NCI-H1092 treated with DMSO at 0.1 percent for 48 hours (cell line): ENCODE measurements at places on chromosomes 3 and 15.
A peak's percentile ranks its signal among the peaks of the same experiment; 100 is the strongest.

DNA sequence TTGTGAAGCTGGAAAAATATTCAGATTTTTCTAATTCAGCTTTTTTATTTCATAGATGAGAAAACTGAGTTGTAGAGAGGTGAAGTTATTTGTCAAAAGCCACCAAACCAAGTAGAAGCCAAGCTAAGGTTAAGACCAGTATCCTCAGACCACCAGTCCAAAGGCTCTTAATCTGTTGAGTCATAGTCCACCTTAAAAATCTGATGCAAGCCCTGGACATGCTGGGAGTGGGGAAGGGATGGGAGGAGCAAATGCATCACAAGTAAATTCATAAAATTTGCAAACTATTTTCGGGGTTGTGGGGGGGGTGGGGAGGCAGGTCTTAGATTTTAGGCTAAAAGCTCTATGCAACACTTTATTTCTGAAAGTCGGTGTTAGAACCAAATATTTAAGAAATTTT, 307.7 kb upstream of the SEMA6D start:
- no peak for DNase-seq

GRCh38 chr3:132416161-132416560, 1.1 kb upstream of the DNAJC13 start:
- no peak for DNase-seq

DNA sequence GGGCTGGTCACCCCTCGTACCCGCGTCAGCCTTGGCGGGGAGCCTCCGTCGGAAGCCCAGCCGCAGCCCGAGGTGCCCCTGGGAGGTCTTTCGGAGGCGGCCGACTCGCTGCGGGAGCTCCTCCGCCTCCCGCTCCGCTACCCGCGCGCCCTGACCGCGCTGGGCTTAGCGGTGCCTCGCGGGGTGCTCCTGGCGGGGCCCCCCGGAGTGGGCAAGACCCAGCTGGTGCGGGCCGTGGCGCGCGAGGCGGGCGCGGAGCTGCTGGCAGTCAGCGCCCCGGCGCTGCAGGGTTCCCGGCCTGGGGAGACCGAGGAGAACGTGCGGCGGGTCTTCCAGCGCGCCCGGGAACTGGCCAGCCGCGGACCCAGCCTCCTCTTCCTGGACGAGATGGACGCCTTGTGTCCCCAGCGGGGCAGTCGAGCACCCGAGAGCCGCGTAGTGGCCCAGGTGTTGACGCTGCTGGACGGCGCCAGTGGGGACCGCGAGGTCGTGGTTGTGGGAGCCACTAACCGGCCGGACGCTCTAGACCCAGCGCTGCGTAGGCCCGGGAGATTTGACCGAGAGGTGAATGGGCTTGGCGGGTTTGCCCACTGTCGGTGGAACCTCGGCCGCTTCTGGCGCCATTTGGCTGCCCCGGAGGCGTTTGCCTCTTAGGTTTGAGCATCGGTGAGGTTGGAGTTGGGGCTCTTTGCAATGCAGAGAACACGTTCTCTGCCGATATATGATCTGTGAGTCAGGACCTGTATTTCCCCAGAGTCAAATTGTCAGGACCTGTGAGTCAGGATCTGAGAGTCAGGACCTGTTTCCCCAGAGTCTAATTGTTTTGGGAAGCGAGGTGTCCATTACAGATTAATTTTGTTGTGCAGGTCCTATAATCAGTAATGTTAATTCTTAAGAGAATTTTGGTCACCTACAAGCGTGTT, 24.9 kb upstream of the GATM start:
- DNase-seq = peak; percentile 1

DNA sequence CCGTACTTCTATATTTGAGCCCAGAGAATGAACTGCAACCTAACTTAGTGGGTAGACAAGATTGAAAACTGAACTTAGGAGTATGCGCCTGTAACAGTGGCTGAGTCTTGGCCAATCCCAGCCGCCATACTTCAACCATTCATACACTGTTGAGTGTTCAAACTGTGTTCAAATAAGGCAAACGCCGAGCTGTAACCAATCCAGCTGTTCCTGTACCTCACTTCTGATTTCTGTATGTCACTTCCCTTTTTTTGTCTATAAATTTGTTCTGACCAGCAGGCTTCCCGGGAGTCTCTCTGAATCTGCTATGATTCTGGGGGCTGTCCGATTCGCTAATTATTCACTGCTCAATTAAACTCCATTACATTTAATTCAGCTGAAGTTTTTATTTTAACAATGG, 58.6 kb upstream of the TPM1 start:
- no peak for DNase-seq

GRCh38 chr15:72382146-72382545, 6.3 kb upstream of the HEXA start:
- no peak for DNase-seq

GRCh38 chr3:187497052-187497451, 128.9 kb downstream of the RTP4 start:
- DNase-seq = no peak

GRCh38 chr3:132753946-132754345, 31.7 kb upstream of the NPHP3 start:
- DNase-seq = no peak
